ENCODE measurements at places on chromosomes 7 and 10.

DNA sequence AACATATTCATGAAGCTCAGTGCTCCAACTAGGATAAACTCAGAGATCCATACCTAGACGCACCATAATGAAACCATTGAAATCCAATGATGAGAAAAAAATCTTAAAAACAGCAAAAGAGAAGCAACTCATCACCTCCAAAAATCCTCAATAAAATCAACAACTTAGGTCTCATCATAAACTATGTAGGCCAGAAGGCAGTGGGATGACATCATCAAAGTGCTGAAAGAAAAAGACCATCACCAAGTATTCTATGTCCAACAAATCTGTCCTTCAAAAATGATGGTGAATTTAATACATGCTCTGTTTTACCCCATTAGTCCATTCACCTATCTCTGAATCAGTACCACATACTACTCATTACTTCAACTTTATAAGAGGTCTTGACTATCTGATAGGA is 304.4 kb downstream of the HDAC9 start:
- DNase-seq: no peak

DNA sequence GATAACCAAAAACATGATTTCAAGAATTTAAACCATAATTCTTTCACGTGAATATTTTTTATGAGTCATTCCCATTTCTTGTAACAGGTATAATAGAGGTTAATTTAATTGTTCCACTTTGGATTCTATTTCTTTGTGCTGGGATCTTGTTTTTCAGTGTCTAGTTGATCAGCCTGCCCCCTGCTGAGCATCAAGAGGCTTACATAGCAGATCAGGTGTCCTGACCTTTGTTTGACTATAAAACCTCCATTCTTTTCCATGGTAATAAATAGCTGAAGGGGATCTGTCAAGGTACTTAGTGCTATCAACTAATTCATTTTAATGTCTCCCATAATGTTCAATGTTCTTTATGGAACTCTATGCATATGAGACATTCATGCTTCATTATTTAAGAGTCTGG is 4.9 kb downstream of the COL17A1 start:
- DNase-seq: peak; percentile 32

GRCh38 chr10:22624287-22624738 is 90.1 kb downstream of the PIP4K2A start:
- DNase-seq: no peak

DNA sequence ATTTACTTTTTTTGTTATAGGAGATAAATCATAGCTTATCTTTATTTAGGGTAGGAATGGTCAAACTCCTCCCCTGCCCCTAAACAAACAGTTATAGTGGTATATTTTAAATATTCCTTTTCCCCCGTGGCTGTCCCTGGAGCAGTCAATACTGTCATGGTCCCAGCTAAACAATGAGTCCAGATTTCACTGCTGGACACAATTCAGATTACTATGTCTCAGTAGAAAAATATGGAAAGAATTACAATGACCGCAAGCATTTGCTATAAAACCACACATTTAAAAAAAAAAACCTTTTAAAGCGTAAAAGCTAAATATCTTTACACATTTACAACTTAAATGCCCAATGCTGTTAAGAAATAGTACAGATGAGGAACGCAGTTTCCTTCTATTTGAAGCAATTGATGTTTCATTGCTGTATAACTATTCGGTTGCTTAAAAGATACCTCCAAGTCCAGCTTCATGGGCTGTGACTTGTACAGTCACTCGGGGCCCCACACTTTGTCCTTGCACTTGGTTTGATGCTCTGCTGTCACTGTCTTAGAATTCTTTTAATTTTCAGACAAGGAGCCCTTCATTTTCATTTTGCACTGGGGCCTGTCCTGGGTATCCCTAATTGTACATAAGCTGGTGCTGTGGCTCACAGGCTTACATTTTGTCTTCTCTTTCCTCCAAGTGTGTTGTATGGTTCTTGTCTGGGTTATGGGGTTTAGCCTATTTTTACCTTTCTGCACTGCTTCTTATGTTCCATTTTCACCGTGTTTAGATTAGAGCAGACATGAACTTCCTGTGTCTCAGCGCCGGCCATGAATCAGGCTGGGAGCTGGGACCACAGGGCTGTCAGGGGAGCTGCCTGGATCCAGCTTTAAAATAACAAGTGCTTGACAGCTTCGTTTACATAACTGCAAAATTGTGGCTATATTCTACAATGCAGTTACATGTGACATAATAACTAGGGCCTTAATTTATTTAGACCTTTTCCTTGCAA is 530.2 kb upstream of the FZD8 start:
- no peak for DNase-seq

- no peak for DNase-seq
These were observed 68.0 kb downstream of the HHEX start for GRCh38 chr10:92757711-92758104.
